ENCODE measurements at places on chromosomes 5 and 9.

DNA sequence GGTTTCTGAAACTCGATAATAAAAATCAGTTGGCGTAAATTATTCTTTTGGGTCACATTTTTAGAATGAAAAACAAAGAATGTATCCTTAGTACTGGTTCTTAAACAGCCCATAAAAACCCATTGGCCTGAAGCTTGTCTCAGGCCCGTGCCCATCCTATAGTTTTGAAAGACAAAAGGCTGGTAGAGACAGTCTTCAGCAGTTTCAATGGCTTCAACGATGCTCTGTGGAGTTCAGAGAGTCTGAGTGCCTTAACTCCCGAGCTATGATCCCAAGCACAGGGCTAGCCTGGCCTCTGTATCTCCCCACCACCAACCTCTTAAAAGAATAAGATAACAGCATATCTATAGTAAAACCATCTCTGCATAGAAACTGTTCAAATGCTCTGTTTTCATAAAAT lies 595.0 kb downstream of the CDH12 start:
- H3K4me1 ChIP-seq, result no peaks in the 10 kb centered on the region
- no peak overlapping the region for H3K4me3 ChIP-seq
- no peaks in the 10 kb centered on the region for H3K36me3 ChIP-seq
- DNase-seq, result no peak

- peak overlapping the region; percentile 84 for H3K4me3 ChIP-seq
- H3K27ac ChIP-seq, result peak overlapping the region; percentile 87
- peaks cover 27% of the 10 kb centered on the region for H3K4me1 ChIP-seq
- H3K36me3 ChIP-seq, result peaks cover 14% of the 10 kb centered on the region
These were observed 601 bp downstream of the NNT start for GRCh38 chr5:43603344-43604217.

DNA sequence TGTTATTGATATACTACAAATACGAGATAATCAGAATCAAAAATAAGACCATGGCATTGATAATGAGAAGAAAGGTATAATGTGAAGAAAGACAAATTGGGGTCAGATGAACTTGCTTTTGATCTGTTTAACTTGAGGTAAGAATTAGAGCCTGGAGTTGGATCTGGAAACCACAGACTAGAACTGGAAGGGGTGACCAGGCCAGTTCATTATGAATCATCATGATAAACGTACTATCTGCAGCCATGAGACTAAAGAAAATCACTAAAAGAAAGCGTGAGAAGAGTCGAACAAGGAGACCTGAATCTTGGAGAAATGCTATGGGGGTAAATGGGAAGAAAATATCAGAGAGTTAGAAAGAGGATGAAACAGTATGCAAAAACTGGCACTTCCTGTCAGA lies 967.5 kb downstream of the NR2F1-AS1 start:
- no peaks in the 10 kb centered on the region for H3K36me3 ChIP-seq
- no peak overlapping the region for H3K27ac ChIP-seq
- H3K4me3 ChIP-seq, result no peak overlapping the region
- no peak for DNase-seq
- no peaks in the 10 kb centered on the region for H3K4me1 ChIP-seq

- DNase-seq, result no peak
- no peak overlapping the region for H3K27ac ChIP-seq
- no peaks in the 10 kb centered on the region for H3K4me1 ChIP-seq
- H3K36me3 ChIP-seq, result no peaks in the 10 kb centered on the region
- no peak overlapping the region for H3K4me3 ChIP-seq
These were observed 174.4 kb downstream of the HSPA4 start for GRCh38 chr5:133226186-133226585.

DNA sequence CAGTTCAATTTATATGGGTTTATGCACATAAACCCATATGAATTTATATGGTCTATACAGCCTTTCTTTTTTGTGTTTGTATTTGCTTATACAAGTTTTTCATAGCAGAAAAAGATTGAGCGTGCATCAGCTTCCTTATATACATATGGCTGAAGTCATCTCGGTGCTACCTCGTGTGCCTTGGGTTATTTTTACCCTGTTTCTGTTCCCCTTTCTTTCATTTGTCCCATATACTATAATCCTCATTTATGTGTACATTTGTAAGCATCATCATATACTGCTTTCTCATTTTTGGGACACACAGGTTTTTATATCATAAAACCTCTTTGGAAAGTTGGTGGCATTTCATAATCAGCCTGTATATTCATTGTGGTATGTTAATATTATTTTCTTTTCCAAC lies 107.8 kb upstream of the ADAMTSL1 start:
- DNase-seq, result no peak
- no peaks in the 10 kb centered on the region for H3K27me3 ChIP-seq

DNA sequence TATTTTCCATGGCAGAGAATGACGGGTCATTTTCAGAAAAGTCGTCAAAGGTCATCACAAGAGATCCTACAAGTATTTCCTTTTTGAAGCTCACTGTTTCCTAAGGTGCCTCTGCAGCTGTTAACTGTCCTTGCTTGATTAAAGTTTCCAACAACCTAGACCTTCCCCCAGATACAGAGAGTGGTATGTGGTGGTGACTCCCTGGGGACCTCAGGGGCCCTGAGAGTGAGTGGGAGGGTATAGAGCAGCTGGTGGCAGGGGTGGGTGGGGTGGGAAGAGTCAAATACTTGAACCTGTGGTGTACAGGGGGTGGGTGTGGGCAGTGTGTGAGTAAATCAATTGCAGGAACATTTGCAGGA lies 1.6 kb upstream of the CD72 start:
- no peaks in the 10 kb centered on the region for H3K27me3 ChIP-seq
- peaks cover 60% of the 10 kb centered on the region for H3K4me1 ChIP-seq
- H3K27ac ChIP-seq, result peak overlapping the region; percentile 98
- peaks cover 10% of the 10 kb centered on the region for H3K36me3 ChIP-seq

DNA sequence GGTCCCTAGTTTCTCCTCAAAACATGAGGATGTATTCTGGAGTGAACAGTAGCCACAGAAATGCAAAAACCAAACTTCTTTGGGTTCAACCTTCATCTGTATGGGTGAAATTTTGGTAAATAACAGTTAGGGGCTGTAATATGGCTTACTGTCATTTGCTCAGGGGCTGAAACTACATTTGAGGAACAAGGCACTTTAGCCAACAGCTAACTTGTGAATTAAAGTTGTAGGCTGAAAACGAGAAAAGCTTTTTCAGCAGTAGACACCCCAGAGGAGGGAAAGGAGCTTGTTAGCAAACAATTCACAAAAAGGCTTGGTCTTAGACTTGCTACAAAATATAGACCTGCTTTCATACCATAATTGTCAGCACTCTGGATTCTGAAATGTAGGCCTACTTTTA lies 6.6 kb downstream of the TMEM171 start:
- peaks cover 21% of the 10 kb centered on the region for H3K27me3 ChIP-seq
- DNase-seq, result no peak
- no peaks in the 10 kb centered on the region for H3K36me3 ChIP-seq
- H3K27ac ChIP-seq, result no peak overlapping the region
- no peak overlapping the region for H3K4me3 ChIP-seq
- peaks cover 3% of the 10 kb centered on the region for H3K4me1 ChIP-seq

DNA sequence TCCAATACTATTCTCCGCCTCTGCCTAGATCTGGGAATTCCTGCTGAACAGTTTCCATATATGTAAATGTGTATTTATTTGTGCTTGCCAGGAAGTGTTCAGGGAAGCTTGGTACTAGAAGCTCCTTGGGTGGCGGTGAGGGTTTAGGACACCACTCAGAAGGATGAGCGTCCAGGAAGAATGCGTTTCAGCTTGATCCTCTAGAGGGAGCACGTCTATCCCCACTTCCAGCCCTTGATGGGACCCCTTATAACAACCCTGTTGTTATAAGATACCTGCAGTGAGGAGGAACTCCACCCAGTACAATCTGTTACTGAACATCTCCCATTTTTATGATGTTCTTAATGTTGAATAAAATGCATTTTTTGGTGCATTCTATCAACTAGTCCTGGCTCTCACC lies 88.9 kb downstream of the CYFIP2 start:
- H3K27me3 ChIP-seq, result no peaks in the 10 kb centered on the region
- H3K27ac ChIP-seq, result no peak overlapping the region
- peaks cover 18% of the 10 kb centered on the region for H3K4me1 ChIP-seq
- no peak overlapping the region for H3K4me3 ChIP-seq
- DNase-seq, result no peak
- peaks cover 49% of the 10 kb centered on the region for H3K36me3 ChIP-seq

- no peak for DNase-seq
- H3K27ac ChIP-seq, result no peak overlapping the region
- peaks cover 7% of the 10 kb centered on the region for H3K4me1 ChIP-seq
- H3K36me3 ChIP-seq, result peaks cover 5% of the 10 kb centered on the region
These were observed 184.9 kb upstream of the IL12B start for GRCh38 chr5:159515197-159515596.

DNA sequence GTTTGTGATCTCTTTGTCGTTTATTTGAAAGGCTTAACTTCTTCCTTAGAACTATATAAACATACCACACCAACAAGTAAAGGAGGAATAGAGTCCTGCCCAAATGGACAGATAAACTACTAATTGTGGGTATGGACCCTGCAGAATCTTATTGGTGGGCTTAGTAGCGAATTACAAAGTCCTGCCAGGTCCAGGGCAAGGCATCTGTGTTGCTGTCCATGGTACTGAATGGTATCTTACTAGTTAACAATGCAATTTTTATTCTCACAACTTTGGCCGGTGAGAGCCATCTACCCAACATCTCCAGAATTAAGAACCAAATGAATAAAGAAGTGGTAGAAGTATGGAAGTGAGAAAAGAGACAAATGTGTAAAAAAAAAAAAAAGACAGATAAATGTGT lies 1782.4 kb upstream of the WWC1 start:
- no peak overlapping the region for H3K27ac ChIP-seq
- H3K4me3 ChIP-seq, result no peak overlapping the region
- H3K4me1 ChIP-seq, result no peaks in the 10 kb centered on the region
- DNase-seq, result no peak
- no peaks in the 10 kb centered on the region for H3K27me3 ChIP-seq
- H3K36me3 ChIP-seq, result no peaks in the 10 kb centered on the region

DNA sequence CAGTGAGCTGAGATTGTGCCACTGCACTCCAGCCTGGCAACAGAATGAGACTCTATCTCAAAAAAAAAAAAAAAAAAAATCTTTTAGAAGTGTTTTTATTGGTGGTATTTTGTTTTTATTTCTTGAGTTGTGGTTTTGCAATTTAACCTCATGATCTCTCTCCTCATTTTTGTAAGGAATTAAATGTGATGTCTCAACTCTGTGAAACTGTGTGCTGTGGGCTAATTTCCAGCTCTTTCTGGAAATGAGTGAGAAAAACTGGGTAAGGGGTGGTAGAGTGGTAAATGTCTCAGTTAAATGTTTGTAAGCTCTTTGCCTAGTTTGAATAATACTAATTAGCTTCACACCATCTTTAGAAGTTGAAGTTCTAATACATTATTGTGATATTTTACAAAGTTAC lies 29.0 kb downstream of the ACO1 start:
- no peaks in the 10 kb centered on the region for H3K4me1 ChIP-seq
- DNase-seq, result no peak
- H3K4me3 ChIP-seq, result no peak overlapping the region
- no peak overlapping the region for H3K27ac ChIP-seq

GRCh38 chr9:130188860-130189481 lies 16.8 kb downstream of the NCS1 start:
- no peaks in the 10 kb centered on the region for H3K36me3 ChIP-seq
- no peaks in the 10 kb centered on the region for H3K4me1 ChIP-seq
- peaks cover 21% of the 10 kb centered on the region for H3K27me3 ChIP-seq
- no peak for DNase-seq

DNA sequence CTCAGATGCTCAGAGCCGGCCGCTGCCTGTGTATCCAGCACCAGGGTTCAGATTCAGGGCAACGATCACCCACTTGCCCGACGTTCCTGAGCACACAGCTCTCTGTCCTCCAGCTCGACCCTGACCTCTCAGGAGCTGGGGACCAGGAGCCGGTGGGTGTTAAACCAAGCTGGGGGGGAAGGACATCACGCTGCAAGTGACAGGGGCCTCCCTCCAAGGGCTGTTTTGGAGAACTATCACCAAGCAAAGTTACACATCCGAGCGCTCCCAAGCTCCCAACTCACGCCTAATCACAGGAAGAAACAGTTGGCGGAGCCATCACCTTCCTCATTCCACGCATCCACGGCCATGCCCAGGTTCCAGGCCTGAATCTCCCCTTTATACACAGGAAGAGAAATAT lies 51.5 kb upstream of the ZNF354A start:
- no peaks in the 10 kb centered on the region for H3K36me3 ChIP-seq
- no peaks in the 10 kb centered on the region for H3K4me1 ChIP-seq
- peaks cover 7% of the 10 kb centered on the region for H3K27me3 ChIP-seq
- H3K27ac ChIP-seq, result no peak overlapping the region

DNA sequence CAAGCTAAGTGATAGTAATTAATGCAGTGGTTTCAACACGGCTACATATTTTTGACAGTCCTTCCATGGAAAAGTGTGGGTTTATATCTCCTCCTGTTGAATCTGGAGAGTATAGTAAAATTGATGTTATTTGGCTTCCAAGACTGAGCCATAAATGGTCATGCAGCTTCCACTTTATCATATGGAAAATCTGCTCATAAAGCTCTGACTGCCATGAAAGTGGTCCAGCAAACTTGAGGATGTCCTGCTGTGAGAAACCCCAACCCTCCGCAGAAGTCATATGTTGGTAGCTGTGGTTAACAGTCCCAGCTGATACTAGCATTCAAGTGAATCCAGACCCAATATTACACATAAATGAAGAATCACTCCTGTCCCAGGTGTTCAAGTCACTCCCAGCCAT lies 378.3 kb downstream of the KCTD16 start:
- H3K4me1 ChIP-seq, result no peaks in the 10 kb centered on the region
- no peak overlapping the region for H3K27ac ChIP-seq
- H3K36me3 ChIP-seq, result no peaks in the 10 kb centered on the region
- no peaks in the 10 kb centered on the region for H3K27me3 ChIP-seq

GRCh38 chr9:115531410-115532125 lies 413.6 kb upstream of the TNC start:
- H3K4me3 ChIP-seq, result no peak overlapping the region
- no peak for DNase-seq
- H3K27ac ChIP-seq, result no peak overlapping the region
- no peaks in the 10 kb centered on the region for H3K4me1 ChIP-seq

DNA sequence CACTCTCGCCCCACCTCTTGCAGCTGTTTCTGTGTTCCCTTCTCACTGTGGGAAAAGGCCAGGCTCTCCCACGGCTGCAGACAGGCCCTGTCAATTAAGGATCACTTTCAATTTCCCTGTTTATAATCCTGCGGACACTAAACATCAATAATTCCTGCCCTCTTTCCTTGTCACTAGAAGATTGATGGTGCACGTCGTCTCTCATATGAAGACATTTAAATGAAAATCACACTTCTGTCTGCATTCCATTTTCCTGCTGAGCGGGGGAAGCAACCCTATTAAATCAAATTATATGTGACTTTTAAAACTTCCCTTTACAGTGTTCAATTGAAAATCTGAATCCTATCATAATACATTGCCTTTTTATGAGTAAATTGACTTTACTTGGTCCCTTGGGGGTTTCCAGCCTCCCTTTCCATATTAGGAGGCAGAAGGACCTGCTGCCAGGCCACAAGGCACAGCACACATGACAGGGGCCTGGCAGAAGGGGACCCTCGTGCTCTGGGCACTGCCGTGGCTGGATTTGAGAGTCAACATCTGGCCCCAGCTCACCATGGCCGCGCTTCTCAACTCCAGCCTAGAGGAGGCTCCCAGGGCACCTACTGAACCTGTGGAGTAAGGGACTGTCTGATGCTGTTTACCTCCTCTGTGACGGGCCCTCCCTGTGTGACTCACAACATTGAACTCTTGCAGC lies 311.0 kb upstream of the IRX4 start:
- DNase-seq, result no peak
- H3K27ac ChIP-seq, result no peak overlapping the region
- H3K4me1 ChIP-seq, result no peaks in the 10 kb centered on the region
- H3K4me3 ChIP-seq, result no peak overlapping the region
- no peaks in the 10 kb centered on the region for H3K27me3 ChIP-seq
- H3K36me3 ChIP-seq, result no peaks in the 10 kb centered on the region

All from memory B cell (primary cell).